ENCODE measurements at places on chromosomes 16 and 17.

DNA sequence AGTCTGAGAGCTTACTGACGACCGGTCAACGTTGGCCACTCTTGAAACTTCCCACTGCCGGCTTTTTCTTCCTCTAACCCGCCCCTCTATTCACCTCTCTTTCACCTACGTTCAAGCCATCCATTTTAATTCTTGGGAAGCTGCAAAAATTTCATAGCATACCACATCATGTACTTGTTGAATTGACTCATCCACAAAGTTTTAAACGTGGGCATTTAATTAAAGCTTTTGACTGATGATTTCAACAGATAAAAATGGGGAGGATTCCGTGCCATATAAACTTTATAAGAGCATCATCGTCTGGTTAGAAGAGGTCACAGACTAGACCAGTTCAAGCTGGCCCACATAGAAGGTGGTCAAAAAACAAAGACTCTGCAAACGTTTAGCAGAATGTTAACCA, 22.5 kb downstream of the VPS53 start:
- no peak for DNase-seq

DNA sequence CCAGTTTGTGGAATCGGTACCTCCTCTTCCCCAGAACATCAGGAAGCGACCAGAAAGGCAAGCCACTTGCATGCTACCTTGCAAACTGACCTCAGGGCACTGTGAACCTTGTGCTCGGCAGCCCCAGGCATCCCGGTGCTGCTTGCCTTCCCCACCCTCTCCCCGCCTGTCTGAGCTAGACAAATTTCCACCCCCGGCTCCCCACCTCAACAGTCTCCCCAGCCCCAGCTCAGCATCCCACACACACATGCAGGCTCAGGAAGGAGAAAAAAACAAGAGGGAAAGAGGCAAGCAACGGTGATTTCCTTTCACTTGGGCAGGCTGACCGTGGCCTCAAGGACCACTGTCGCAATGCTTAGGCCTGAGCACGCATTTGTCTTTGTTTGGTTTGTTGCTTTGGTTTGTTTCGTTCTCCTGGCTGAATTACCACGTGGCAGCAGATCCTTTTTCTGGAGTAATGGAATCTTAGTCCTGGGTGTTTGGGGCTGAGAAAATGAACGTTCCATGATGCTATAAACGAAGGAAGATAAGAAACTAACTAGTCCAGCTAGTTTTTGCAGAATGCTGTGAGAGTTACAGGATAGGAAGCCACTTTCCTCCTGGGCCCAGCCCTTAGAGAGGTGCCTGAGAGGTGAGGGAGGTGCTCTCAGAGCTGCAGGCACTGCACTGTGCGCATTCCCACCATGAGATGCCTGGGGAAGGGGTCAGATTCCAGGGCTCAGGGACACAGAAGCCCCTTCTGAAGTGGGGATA, 27.9 kb downstream of the SDK2 start:
- DNase-seq, result no peak

- DNase-seq, result no peak
These were observed 66.1 kb downstream of the AXIN2 start for GRCh38 chr17:65495122-65496055.

DNA sequence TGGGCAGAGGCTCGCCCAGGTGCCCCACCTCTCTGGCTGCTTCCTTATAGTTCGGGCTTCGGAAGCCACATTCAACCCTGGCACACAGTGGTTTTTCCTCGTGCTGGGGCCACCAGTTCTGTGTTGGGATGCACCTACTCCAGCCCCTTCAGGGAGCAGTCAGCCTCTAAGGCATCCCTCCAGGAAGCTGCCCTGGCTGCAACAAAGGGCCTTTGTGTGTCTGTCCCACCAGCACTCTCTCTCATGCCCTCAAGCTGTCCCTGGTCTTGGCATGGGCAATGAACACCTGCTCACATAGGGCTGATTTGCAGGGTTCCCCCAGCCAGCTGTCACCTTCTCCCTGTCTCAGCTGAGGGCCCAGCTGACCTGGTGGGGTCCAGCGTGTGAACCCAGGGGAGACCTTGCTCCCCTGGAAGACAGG, 754 bp upstream of the NOXO1 start:
- DNase-seq, result no peak

DNA sequence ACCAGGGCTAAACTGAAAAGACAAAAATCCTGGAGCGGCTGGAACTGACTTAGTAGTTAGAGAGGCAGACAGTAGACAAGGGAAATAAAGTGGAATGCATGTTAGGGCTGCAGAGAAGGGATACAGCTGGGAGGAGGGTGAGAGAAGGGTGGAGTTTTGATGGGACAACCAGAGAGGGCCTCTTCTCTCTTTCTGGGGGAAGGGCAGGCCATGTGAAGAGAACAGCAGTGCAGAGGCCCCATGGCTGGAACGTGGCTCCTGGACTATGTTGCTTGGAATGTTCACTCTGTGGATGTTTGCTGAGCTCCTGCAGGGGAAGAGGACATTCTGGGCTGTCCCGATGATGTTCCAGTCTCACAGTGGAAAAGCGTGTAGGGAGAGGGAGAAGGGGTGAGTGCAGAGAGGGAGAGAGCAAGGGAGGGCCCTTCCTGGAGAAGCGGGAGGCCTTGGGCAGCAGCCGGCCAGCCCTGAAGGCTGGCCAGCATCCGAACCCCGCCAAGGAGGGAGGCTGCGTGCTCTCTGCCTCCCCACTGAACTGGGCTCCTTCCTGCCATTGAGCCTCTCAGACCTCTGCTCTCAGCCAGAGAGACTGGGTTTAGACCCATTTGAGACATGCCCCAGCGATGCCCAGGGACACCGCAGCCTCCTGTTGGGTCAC, 33.1 kb upstream of the GSE1 start:
- DNase-seq, result no peak

DNA sequence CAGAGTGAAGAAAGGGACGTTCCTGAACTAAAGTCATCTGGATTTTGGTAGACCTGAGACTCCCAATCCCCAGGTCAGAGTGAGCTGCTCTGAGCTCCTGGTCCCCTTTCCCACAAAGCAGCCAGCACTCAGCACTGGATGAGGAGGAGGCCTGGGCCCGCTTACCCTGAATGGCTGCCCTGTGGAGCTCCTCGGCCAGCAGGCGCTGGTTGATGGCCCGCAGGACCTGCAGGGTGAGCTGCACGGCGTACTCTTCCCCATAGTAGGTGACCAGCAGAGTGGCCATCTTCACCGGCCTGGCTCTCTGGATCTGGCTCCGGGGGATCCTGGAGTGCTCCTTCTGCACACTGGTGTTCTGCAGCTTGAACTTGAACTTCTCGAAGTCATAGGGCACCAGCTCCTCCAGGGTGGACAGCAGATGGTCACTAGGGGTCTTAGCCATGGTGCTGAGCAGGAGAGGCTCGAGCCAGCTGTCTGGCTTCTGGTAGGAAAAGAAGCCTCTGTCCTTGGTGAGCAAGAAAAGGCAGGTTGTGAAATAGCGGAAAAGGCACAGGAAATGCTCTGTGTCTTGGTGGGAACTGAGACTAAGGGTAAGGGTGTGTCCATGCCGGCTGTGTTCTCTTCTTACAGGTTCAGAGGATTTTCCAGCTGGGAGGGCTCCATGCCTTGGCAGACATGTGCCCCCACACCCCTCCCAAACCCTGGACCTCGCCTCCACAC, at the start of gene MEFV:
MEFV (minus strand) TSS at position 488 of the 720 bp plus-strand sequence; CDS start at position 442, 46 bp downstream.
- no peak for DNase-seq

DNA sequence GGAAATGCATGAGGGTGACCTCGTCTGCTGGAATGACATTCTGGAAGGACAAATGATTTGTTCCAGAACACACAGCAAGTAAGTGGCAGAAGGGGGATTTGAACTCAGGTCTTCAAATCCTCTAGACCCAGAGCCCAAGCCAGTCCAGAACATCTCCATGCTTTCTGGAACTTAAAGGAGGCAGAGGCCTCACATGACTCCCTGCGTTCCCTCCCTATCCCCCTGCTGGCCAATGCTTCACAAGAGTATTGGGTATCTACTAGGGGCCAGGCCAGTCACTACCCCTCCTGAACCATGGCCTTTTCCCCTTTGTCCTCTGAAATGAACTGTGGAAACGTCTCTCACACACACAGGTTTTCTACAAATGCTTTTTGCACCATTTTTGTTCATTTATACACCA, 7.6 kb upstream of the BEAN1 start:
- no peak for DNase-seq

All from activated T-cell treated with anti-CD3 and anti-CD28 coated beads for 4 hours (primary cell).